ENCODE measurements at places on chromosomes 4 and X.

DNA sequence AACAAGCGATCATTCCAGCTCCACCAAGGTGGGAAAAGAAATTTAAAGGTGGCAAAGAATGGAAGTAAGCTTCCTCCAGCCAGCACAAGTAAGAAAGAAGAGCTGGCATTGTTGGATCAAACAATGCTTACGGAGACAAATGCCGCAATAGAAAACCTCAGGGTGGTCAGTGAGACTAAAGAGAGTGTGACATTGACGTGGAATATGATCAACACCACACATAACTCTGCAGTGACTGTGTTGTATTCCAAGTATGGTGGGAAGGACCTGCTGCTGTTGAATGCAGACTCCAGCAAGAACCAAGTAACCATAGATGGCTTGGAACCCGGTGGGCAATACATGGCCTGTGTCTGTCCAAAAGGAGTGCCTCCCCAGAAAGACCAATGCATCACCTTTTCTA is 22.2 kb downstream of the LRIT3 start:
- no peak for DNase-seq

DNA sequence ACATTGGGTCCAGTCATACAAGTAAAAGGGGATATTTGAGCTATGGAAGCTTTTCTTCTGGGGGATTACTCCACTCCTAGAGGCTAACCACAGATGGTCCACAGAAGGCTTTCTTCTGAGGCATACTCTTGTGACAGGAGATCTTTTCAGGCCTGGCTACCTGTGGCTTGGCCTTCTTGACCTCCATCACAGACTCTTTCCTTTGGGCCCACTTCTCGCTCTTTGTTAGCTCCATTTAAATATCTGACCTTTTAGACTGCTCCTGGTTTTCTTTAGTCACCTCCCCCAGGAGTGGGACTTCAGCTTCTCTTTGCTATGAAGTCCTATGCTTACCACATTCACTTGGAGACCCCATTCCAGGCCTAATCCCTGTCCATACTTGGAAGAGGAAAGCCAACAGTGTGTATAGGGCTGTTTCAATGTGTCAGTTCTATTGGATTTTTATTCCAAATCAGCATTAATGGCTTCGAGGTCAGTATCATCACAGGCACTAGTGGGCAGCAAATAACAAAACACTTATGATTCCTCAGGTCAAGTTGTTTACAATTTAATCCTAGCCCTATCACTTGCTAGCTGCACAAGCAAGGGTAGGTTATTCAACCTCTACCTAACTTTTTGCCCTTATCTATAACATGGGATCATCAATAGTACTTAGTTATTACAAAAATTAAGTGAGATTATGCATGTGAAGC is 26.3 kb downstream of the GPC3 start:
- no peak for DNase-seq

DNA sequence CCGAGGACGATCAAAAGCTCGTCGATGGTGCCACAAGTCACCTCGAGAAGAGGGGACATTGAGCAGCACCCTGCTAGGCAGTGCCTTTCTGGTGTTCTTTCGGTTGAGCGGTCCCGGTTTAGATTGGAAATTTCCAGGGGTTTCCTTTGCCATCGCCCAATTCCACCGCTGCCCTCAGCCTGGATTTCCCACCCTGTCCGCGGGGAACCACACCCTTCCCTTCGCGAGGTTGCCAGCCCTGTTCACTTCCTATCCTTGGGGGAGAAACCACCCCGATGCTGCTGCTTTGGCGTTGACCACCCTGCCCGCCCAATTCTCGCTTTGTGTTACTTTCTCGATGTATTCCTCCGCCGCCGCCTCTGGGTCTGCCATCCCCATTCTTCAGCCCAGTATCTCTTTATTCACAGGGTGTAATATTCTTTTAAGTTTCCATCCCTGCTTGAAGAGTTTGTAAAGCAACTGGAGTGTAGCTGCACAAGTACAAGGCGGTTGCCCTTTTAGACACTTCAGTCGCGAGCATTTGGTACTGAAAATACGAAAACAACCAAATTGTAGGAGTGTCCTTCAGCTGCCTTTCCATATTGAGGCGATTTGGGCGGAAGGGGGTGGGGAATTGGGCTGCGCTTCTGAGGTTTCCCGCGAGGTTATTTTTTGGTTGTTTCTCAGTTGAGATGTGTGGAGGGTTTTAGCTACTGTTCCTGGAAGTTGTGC is 1.1 kb downstream of the OGT start:
- DNase-seq: no peak

DNA sequence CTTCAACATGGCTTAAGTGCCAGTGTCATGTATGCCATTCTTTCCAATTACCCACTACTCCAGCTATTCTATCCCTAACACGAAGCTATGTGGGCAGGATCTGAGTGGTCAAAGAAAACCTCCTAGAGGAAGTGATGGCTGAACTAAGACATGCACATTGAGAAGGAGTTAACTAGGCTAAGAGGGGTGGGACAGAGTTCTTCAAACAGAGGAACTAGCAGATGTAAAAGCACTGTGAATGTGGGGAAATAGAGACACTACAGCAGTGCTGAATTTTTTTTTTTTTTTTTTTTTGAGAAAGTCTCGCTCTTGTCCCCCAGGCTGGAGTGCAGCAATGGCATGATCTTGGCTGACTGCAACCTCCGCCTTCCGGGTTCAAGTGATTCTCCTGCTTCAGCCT is 6.2 kb downstream of the JCHAIN start:
- DNase-seq: no peak

DNA sequence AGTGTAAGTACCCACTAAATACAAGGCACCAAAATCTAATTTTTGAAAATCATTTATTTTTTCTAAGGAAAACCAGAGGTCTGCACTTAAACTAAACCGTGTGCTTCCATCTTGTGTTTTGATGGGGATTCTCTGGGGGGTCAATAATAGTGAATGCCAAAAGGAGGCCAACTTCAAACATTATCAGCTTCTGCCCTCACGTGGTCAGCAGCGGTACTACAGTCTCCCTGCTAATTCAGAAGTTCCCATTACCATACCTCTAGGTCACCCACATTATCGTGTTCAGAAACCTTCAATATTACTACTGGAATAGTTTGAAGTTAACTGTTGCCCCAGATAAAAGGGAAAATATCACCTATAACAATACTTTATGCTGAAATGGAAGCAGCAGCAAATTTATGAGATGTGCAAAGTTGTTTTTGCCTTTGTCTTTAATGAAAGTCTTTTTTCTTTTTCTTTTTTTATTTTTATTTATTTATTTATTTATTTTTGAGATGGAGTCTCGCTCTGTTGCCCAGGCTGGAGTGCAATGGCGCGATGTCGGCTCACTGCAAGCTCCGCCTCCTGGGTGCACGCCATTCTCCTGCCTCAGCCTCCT is 17.3 kb downstream of the CTPS2 start:
- peak; percentile 70 for DNase-seq

DNA sequence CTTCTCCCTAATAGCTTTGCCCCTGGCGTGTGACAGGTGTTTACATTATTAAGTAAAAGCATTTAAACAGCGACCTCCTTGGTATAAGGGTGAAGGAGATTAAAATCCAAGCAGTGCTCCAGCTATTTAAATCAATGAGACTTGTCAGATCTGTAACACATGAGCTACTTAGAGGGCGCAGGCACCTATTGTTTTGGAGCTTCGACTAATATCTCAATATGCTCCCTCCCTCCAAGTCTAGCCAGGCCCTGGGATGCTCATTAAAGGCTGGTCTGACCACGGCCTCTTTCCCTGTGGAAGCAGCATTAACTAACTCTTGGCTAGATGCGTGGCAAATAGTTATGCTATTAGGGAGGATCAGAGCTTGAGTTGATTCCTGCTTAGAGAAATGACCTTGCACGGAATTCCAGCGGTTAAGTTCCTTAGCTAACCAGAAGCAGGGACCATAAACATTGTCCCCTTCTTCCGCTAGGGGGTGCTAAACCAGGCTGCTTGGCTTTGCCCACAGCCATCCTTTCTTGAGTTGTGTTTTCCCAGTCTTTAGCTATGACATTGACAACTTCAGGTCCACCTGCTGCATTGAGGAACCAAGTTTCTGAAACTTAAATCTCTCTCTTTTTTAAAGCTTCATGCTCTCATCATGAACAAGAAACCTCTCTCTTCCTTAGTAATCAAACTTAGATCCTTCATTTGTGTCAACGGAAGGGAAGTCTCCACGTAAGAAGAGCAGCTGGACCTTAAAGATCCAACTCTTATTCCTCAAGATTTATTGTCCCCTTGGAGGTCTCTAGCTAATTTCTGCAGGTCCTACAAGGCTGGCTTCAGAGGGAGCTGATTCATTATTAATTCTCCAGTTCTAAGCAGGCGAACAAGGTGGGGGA is 80.7 kb upstream of the IGFBP7 start:
- no peak for DNase-seq

GRCh38 chr4:187190390-187190789 is 466.7 kb upstream of the FAT1 start:
- DNase-seq: no peak

GRCh38 chr4:150591904-150592303 is 10.0 kb downstream of the MAB21L2 start:
- no peak for DNase-seq
